Dermis blood vessel endothelial cell (primary cell): ENCODE measurements at places on chromosomes 5 and 9. TPM values are rescaled to one million over a fixed set of nuclear protein-coding genes. Genes with fewer than 3 reads are reported as not detected.

DNA sequence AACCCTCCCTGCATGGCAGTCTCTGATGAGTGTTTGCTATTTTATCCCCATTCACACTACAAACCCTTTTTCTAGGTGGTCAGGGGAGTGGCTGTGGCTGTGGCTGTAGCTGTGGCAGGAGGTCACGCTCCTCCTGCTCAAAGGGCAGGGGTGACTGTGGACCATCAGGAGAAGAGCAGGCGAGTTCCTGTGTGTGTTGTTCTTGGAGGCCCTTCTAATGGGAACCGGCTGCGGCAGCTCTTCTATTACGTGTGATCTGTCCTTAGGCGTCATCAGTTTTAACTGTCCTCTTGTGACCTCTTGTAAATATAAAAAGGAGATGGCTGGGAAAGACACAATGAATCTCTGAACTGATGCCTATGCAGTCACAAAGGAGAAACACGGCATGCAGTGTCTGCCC is 65.1 kb downstream of the ANKH start:
- DNase-seq, result peak; percentile 60

GRCh38 chr5:39501397-39501796 is 76.6 kb upstream of the DAB2 start:
- peak; percentile 77 for DNase-seq

GRCh38 chr9:71485326-71485725 is 283.0 kb downstream of the CEMIP2 start:
- no peak for DNase-seq

GRCh38 chr5:119355685-119356611 is at the start of gene TNFAIP8:
Gene TNFAIP8, plus strand, starts transcription at chr5:119356019. Its CDS starts 72 bp downstream, at chr5:119356091.
- DNase-seq, result peak; percentile 52

DNA sequence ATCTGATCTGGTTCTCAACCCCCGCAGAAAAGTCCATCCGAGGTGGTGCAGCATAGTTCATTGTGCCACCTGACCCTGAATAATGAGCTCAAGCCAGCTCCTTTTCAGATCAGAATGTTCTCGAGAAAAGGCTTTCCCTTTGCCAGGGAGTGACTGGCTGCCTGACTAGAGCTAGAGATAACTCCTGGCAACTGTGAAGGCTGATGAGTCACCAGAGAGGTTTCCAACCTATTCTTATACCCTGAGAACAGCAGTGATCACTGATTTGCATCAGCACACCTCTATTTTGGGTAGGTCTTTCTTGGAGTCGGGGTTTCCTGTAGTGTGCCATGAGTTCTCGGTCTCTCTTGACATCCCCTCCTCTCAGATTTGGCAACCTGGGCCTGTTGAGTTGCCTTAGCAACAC is 127.9 kb downstream of the PIK3R1 start:
- peak; percentile 83 for DNase-seq

DNA sequence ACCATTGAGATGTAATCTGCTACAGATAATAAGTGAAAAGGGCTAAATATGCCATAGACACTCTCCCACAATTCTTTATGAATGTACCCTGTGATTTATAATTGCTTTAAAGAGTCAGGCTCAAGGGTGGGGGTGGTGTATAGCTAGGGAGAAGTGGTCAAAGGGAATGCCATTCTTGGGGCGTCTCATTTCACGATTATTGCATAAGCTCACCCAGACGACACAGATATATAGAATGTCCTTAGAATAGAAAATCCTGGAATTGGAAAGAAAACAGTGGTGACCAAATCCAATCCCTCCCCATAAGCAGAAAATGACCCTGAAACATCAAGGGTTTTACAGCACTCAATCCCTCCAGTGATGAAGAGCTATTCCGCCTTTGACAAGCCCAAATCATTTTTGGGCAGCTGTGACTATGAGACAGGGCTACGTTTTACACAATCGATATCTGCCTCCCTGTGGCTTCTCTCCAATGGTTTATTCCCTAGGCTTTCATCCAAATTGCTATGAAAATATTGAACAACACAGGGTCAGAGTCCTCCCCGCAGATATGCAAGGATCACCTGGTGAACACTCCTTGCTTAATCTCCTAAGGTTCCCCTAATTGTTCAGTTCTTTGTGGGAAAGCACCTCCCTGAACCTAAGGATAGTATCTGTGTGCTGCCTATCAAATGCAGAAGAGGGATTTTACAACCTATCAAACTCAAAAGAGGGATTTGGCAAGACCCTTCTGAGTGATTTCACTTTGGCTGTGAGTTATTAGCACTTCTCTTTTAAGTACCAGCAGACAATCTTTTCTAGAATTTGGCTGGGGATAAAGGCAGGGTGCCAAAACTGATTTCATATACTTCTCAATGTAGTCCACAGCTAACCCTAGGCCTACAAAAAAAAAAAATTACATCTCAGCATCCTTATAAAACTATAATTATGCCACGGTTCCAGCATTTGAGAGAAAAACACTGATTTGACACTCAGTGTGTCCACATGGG is 144.9 kb upstream of the CDH6 start:
- no peak for DNase-seq

DNA sequence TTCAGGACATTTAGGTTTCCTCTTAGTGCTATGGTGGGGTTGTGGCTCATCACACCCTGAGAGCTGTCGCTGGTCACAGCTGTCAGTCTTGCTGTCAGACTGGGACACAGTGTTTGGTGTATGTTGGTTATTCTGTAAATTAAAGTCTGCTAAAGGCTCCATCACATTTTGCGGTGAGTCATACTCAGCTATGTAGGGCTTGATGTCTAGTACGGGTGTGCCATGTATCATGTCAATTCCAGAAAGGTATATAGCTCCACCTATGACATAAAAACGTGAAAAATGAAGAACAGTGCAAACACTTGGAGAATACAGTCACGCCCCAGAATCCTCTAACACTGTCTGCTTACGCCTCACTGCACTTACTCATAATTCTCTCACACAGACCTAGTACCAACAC is 11.9 kb downstream of the TRMO start:
- no peak for DNase-seq

- DNase-seq, result no peak
These were observed 99.9 kb upstream of the PPP1R26 start for GRCh38 chr9:135379540-135380267.

- no peak for DNase-seq
These were observed 5.8 kb upstream of the POMT1 start for GRCh38 chr9:131496844-131497405.

DNA sequence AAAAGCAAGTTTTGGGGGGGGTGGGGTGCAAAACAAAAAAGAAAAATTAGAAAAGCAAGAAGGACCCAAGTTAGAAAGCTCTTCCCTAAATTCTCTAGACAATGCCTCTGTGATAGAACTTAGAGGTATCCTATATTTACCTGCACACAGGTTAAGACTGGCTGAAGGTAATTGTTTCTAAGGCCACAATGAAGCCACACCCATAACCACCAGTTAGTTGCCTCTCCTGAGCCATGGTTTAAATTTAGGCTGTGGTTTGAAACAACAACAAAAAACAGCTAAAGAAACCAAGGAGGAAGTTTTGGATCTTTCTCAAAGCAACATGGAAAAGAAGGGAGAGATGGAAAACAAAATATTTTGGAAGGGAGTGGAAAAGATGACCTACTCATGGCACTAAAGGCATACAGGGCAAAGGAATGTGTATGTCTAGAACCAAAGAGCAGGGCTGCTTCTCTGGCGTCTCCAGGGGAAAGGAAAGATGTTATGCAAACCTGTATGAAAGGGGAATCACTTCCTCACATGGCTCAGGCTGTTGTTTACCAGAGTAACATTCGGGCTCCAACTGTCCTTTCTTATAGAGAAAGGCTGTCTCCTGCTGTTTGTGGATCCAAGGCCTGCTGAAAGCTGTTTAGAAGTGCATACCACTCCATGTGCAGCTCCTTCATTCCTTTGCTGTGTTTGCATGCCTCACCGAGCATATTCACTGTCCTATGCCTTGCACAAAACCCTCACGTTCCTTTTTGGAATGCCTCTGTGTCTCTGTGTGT is 408.9 kb upstream of the MPDZ start:
- peak; percentile 36 for DNase-seq

DNA sequence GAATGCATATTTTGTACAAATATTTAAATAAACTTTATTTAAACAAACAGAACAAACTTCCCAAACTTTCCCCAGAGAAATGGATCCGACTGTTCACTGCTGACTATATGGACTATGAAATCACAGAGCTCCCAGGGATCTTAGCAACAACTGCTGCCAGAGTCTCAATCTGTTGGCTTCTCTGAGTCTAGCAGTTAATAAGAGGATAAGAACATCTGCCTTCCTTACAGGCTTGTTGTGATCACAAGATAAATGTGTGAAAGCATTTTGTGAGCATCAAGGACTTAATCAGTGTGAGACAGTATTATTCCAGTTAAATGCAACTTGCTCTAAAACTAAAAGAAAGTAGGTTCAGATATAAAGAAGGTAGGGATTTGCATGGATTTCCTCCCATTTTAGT is 31.4 kb upstream of the MYOT start:
- no peak for DNase-seq

DNA sequence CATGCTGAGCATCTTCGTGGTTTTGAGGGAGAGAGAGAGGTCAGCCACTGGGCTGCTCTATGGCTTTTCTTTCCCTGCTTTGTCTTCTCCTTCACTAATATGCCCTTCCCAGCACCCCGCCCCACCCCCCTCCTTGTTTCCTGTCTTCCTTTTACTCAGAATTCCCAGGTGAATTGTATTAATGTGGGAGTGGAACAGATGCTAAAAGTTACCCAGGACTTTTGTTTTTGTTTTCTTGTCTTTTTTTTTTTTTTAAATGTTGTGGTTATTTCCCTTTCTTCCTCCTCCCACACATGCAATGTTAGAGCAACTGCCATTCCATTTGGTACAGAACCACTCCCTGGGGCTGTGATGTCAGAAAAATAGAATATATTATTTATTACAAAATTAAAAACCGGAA is 442.7 kb upstream of the CD180 start:
- DNase-seq, result no peak

ANKRD34B gene
- total RNA-seq, result not detected in 2 replicates

PCDHGC3 gene
- total RNA-seq, result 19.4 and 25.1 TPM in 2 replicates
